ENCODE measurements at places on chromosomes 5 and 9.

- peak; percentile 25 for DNase-seq
These were observed 77.1 kb upstream of the SUSD1 start for GRCh38 chr9:112252194-112252593.

GRCh38 chr5:61974680-61975079, 331.3 kb upstream of the KIF2A start:
- no peak for DNase-seq

- DNase-seq = no peak
These were observed 11.6 kb upstream of the ITGA1 start for GRCh38 chr5:52776116-52776515.

DNA sequence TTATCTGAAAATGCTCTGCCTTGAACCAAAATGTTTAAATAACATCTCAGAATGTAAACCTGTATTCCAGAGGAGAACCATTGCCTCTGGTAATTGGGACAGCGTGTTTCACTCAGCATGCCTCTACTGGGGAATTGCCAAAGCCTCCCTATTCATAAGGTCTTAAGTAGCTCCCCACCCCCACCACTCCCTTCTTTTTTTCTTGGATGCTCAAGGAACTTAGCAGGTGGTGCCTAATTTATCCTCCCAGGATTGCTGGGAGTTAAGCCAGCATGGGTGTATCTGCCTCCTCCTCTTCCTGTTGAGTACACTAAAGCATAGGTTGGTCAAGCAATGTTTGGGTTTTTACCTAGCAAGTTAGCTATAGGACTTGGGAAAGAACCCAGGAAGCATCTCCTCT, 220.2 kb downstream of the DMAC1 start:
- no peak for DNase-seq

- peak; percentile 93 for DNase-seq
These were observed 202.7 kb upstream of the NR3C1 start for GRCh38 chr5:143606043-143606752.

GRCh38 chr9:121671612-121672155, 20.2 kb downstream of the DAB2IP start:
- DNase-seq = no peak

All from ELR (cell line).